ENCODE measurements at places on chromosomes 11 and 22.

GRCh38 chr11:27295928-27296327, 67.1 kb downstream of the CCDC34 start:
- no peak for DNase-seq

DNA sequence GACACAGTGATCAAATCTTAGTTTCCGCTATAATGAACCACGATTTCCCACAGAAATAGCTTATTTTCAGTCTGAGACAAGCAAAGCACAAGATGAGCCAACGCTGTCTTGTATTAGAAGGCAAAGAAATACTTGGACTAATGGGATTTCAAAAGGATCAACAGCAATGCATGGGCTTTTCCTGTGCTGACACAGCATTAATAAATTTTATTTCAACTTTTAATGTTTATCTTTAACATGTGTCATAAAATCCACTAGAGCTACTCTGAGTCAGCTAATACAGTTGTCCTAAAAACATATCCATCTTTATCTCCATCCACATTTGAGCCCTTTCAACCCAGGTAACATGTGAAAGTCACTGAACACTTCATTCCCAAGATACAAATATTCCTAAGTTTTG, 15.5 kb upstream of the SLC25A17 start:
- no peak for DNase-seq

DNA sequence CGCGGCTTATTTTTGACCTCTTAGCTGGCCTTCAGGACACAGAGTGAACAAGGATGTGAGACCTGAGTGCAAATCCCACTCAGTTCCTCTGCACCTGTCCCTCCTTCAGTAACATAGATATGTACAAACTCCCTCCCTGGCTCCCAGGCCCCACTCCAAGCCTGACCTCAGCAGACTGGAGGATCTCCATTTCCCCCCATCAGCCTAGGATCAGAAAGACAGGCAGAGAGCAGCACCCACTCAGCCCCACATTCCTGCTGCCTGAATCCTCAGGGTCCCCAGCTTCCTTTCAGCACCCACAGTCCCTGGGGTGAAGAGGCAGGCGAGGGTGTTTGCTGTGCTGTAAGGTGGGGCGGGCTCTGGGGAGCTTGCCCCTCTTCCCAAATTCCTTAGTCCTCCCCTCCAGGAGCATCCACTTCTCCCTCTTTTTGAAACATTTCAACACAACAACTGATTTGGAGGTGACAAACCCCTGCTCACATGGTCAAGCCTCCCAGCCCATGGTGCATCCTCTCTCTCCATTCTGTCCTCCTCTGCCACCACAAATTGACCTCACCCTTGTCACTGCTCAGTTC, 151.1 kb downstream of the FEZ1 start:
- no peak for DNase-seq

- no peak for DNase-seq
These were observed 117.9 kb downstream of the ATG16L2 start for GRCh38 chr11:72932132-72932570.

GRCh38 chr11:88035271-88035670, 140.0 kb downstream of the RAB38 start:
- no peak for DNase-seq

Measured in hematopoietic multipotent progenitor cell treated with erythropoietin and hydrocortisone succinate and interleukin-3 and kit ligand, for 4 days (in vitro differentiated cells).